ENCODE measurements at places on chromosomes 2 and 18.

GRCh38 chr2:20509301-20509769 is 62.5 kb downstream of the RHOB start:
- DNase-seq: no peak

GRCh38 chr2:225948903-225949302 is 549.4 kb downstream of the NYAP2 start:
- DNase-seq: no peak

DNA sequence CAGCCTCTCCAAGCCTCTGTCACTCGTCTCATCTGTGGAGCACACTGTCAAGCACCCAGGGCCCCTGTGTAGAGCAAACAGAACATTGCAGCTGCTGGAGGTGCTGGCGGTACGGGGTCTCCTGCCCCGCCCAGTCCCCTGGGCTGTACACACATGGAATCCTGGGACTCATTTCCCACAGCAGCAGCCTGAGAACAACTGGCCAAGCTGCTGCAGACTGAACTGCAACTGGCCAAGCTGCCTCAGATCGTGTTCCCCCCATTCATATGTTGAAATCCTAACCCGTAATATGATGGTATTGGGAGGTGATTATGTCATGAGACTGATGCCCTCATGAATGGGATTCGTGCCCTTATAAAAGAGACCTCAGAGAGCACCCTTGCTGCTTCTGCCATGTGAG is 130.5 kb downstream of the NCK2 start:
- DNase-seq: no peak

- DNase-seq: no peak
These were observed 117.7 kb upstream of the HDAC4 start for GRCh38 chr2:239518286-239519088.

DNA sequence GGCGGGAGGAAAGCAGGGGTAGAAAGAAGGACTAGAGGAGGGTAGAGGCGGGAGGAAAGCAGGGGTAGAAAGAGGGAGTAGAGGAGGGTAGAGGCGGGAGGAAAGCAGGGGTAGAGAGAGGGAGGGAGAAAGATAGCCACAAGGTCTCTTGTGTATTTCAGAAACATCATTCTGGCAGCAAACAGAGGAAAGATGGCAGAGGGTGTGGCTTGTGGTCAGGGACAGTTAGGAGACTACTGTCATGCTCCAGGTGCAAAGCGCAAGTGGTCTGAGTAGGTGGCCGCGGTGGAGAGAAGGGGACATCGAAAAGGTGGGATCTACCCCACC is 82.4 kb upstream of the TAF1B start:
- no peak for DNase-seq

DNA sequence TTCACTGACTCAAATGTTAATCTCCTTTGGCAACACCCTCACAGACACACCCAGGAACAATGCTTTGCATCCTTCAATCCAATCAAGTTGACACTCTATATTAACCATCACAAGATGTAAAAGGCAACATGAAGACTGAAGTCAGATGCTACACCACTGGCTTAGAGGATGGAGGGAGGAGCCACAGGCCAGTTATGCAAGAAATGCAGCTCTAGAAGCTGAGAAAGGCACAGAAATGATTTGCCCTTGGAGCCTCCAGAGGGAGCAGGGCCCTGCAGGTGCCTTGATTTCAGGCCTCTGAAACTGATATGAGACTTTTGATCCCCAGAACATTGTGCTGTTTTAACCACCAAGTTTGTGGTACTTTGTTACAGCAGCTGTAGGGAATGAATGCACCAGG is 276.3 kb downstream of the KCNS3 start:
- no peak for DNase-seq

DNA sequence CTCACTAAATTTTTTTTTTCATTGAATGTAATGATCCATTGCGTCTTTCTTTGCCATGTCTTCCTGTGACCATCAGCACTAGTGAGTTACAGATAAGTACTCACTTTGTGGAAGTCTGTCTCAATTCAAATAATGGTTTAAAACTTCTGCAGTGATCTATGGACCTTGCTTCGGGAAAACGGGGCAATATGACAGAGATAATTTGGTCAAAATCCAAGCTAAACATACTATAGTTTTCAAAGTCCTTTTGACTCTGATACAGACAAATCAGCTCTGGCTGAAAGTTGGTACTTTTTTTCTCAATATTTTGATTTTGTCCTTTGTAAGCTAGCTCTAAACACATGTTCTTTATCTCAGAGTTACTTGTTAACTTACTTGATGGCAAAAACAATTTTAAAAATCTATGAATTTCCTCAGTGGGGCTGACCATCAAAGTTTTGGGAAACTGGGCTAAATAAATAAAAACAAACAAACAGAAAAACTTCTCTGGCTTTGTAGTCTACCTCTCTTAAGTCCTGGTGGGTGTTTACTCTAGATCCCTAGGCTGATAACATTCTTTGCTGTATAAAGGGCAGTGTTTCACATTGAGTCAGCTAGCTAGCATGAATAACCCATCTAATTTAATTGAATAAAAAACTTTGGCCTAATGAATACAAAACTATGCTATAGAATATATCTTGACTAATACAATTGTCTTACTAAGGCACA is 327.6 kb downstream of the RDH14 start:
- DNase-seq: no peak

DNA sequence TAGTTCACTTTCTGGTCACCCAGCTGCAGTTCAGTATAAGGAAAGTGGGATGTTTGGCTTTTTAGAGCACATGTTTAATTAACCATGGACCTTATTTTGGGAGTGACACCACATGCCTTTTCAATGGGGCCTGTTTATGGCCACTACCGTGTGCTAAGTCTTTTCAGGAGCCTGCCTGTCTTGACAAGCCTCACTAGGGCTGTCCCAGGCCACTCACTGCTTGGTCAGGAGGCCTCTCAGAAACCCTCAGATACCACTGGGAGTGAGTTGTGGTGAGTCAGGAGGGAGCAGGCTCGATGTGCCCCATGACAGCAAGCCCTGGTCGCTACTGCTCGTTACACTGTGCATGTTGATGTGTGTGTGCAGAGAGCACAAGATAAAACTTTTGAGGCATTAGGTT is 123.0 kb downstream of the MAP4K4 start:
- DNase-seq: peak; percentile 55

DNA sequence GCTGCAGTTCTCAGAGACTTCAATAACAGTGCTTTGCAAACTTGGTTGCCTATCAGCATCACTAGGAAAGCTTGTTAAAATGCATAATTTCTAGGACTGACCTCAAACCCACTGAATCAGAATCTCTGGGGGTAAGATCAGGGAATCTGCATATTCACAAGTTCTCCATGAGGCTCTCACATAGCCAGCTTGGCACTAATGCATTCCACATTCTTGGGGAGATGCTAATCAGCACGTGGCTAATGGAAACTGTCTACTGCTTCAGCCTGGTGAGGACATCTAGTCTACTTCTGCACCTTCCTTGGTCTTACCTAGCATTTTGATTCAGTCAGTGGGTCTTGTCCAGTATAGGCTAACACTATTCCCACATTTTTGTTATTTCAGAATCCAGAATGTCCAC is 56.3 kb downstream of the RBKS start:
- no peak for DNase-seq

GRCh38 chr2:235493775-235494715 is at the start of gene AGAP1:
TSS of gene AGAP1 (plus strand) at chr2:235494043.
- no peak for DNase-seq

- DNase-seq: peak; percentile 99
These were observed at the start of gene ATP9B for GRCh38 chr18:79068937-79069716. TSS of gene ATP9B (plus strand) at chr18:79069394. CDS start at chr18:79069411, 17 bp downstream.

DNA sequence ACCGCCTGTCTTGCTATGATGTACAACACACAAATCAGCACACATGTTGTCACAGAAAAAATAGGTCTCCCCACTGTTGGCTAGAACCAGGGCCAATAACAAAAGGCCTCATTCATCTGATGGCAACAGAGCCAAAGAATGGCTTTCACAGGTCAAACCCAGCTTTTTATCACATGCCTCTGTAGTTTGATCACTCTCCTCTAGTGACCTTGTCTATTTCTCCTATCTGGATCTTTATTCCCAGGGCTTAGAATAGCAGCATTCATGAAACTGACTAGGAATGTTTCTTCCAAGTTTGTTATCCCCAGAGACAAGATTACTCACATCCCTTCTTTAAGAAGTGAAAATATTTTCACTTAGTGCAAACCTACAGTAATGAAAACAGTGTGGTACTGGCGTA is 285.8 kb upstream of the GYPC start:
- no peak for DNase-seq

DNA sequence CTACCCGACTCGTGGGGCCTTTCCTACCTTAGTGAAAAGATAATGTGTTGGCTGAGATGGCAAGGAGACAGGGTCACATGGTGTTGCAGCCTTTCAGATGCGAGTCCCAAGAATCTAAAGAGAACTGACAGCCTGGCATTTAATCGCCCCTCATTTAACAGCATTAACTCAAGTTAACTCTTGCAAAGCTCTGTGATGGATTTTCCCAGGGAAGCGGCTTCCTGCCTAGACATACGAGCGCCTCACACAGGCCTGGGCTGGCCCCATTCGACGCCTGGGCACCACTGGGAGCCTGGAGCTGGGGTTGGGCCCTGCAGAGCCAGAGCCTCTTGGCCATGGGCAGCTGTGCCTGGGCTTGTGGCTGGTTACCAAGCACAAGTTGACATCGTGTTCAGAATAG is 140.8 kb downstream of the SEPTIN10 start:
- DNase-seq: no peak

GRCh38 chr2:143471550-143471949 is 342.3 kb downstream of the ARHGAP15 start:
- DNase-seq: no peak

DNA sequence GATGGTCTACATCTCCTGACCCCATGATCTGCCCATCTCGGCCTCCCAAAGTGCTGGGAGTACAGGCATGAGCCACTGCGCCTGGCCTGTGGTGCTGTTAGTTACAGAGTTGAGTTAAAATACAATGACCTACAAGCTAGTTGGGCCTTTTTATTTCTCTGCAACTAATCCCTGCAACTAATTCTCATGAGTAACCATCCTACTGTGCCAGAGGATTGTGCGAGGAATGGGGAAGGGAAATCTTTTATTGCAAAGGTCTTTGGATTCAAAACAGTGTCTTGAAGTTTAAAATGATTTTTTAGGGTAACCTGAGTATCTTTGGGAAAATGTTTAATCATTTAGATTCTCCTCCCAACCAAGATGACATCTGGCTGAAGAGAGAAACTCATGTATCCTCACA is 88.8 kb upstream of the RMDN2 start:
- DNase-seq: no peak

DNA sequence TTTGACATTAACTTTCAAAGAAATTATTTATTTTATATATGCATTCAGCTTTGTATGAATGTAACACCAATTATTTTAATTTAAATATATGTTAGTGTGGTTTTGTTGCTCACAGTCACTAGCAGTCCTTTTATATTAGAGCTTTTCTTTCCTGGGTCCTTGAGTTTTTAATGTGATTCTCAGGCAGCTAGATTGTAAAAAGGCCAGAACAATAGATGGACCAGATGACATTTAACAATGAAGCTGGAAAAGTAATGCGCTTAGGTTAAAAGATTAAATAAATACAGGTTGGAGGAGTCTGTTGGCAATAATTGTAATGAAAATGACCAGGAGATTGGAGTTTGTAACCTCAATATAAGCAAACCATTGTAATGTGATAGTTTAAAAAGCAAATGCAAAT is 171.1 kb downstream of the FTCDNL1 start:
- no peak for DNase-seq

- DNase-seq: no peak
These were observed 28.8 kb downstream of the CTDP1 start for GRCh38 chr18:79708412-79708811.

GRCh38 chr2:26792720-26793119 is 6.9 kb downstream of the CENPA start:
- no peak for DNase-seq

- no peak for DNase-seq
These were observed 1.2 kb upstream of the HES6 start for GRCh38 chr2:238240757-238241711.

- DNase-seq: no peak
These were observed 37.5 kb downstream of the CMPK2 start for GRCh38 chr2:6828299-6828584.

DNA sequence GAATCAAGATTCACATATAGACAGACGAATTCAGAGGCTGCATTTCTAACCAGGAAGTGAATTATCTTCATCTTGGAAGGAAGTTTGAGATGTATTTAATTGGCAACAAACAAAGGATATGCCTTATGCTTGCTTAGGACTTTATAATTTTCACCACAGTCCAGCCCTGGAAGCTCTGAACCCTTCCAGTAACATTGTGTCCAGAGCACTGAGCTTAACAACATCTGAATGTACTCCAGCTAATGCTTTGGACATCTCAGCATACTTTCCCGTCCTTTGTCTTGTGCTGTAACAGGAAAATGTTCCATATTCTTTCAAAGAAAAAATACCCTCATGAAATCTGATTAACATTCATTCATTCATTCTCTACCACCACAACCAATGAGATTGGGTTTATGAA is 136.3 kb upstream of the SPATS2L start:
- no peak for DNase-seq

DNA sequence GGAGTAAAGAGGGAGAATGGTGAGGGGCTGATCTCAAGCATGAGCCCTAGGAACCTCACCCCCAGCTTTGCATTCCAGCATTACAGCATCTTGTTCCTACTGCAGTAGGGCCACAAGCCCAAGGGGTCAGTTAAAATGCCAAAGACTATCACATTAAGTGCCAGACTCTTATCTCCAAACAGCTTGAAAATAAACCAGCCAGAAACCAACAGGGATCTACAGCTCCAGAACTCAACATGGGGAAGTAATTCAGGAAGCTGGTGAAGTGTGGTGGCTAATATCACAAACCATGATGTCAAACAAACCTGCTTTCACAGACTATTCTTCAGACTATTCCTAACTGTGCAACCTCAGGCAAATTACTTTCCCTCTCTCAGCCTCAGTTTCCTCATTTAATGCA is 278.3 kb downstream of the TNS1 start:
- no peak for DNase-seq

DNA sequence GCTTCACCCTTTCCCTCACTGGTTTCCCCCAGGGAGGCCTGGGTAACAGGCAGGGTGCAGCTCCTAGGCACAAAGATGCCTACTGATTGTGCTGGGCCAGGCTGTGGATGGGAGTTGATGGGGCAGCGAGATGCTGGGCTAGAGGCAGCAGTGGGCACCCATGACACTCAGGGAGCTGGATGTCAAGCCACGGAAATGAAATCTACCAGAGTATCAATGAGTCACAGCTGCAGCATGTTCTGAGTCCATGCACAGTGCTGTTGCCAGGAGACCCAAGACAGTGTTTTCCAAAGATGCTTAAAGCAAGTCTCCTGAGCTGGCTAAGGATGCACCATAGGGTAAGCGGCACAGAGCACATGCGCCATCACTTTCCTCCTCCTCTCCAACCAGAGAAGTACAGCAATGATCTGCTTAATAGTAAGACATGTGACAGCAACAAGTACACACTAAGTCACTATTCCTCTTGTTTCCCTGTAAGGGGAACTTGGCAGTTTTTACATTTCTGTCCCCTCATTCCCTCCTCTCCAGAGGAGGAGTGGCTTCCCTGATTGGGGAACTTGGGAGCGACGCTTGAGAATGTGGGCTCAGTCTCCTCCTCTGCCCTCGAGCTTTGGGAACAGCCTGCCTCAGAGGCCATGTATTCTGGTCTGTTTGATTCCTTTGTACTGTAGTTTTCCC is 57.2 kb downstream of the CDC42EP3 start:
- peak; percentile 36 for DNase-seq

Data from activated CD4-positive, alpha-beta memory T cell treated with anti-CD3 and anti-CD28 coated beads for 36 hours (primary cell).